ENCODE measurements at places on chromosomes 3 and 15.

GRCh38 chr3:134860141-134860540 is 65.1 kb downstream of the EPHB1 start:
- peak; percentile 1 for DNase-seq

DNA sequence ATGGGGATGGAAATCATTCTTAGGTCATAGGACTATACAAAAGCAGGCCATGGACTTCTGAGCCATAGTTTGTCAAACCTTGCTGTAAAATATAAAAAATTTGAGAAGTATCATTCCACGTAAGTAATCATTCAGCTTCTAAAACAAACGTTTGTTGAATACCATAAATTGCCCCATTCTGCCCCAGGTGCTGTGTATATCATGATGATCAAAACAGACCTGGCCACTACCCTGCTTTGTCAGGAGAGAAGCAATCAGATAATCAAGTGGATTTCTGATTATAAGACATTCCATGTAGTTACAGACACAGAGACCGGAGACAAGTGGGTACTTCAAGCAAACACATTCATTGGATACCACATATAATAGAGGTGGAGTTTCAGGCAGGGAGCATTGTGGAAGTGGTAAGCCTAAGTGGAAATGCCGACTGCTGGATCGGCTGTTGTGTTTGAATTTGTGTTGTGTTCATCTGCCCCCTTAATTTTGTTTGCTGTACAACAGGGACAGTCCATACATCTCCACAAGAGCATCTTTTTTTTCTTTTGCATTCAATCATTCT is 61.7 kb downstream of the TGFBR2 start:
- no peak for DNase-seq

DNA sequence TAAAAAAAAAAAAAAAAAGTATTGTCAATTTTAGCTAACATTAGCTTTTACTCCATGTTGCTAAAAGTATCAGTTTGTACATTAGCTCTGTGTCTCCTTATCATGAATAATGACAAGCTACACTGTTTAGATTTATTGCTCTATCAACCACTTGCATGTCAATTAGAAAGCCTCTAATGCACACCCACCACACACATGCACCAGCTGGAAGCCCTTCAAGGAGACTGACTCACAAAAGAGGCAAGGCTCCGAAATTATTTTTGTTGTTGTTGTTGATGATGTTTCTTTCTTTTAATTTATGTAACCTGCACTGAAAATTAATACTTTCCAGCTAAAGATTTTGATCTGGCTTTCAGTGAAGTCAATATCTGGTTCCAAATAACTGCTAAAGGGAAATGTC is 71.5 kb downstream of the ETFA start:
- no peak for DNase-seq

DNA sequence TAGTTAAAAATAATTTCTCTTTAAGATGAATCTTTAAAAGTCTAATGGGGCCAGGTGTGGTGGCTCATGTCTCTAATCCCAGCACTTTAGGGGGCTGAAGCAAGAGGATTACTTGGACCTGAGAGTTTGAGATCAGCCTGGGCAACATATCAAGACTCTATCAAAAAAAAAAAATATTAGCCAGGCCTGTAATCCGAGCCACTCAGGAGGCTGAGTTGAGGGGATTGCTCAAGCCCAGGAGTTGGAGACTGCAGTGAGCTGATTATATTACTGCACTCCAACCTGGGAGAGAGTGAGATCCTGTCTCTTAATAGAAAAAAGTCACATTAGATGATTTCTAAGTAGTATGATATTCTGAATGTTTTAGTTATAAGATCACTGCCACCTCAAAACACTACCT is 322.0 kb upstream of the MANF start:
- no peak for DNase-seq

- DNase-seq, result peak; percentile 62
Measured at GRCh38 chr15:45187894-45188830, at the start of gene SHF. Gene SHF, minus strand, starts transcription at chr15:45187966. Its CDS starts 15 bp downstream, at chr15:45187951.

- no peak for DNase-seq
Measured at GRCh38 chr3:10753964-10754363, 62.1 kb upstream of the SLC6A11 start.

DNA sequence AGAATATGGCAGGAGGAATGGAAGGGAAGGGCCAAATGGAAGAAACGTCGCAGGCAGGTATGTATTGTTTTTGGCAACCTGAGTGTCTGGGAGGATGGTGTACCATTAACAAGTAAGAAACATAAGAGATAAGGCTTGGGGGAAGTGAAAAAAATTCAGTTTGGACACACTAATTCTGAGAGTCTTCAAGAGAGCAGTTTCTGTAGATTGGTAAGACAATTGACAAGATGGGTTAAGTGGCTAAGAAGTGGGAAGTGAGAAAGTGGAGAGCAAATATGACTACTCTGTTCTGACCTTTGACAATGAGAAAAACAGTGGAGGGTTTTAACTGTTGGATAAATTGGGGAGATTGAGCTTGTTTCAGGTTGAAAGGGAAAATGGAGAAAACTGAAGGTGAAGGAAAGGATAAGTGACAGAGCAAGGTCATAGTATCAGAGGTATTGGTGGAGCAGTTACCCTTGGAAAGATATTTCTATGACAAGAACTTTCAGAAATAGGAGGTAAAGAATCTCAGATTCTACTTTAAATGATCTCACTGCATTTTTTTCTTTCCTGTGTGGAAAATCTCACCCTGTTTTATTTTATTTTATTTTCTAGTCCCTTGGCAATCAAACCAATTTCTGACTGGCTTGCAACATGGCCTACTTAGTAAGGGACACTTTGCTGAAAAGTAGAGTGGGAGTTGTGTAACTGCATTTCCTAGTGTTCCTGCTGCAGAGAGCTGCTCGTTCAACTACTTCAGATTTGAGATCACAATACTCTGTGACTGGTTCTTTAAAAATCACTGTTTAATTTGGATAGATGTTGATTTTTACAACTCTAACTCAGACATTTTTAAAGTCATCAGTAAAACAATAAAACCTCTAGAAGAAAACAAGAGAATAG is 23.1 kb upstream of the GABPB1 start:
- no peak for DNase-seq

GRCh38 chr15:25055356-25056068 is 100.7 kb downstream of the SNRPN start:
- DNase-seq, result peak; percentile 27

GRCh38 chr3:79872483-79872882 is 104.7 kb upstream of the ROBO1 start:
- no peak for DNase-seq

GRCh38 chr15:79440355-79440908 is 8.3 kb downstream of the MINAR1 start:
- DNase-seq, result no peak

DNA sequence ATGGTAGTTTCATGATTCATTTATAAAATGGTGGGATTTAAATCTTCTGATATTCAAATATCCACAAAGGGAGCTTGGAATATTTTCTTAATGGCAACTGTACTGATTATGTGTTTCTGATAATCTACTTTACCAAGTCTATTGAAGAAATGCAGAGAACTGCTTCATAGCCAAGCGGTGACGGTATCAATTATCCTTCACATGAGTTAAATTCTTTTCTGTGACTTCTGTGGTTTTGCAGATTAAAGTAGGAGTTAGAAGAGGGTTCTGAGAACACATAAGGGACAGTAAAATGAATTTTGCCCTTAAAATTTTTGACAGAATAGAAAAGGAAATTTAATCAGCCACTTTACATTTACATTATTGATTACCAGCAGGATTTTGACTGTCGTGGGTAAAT is 563.2 kb downstream of the GBE1 start:
- DNase-seq, result no peak

- no peak for DNase-seq
Measured at GRCh38 chr15:32818758-32819447, 101.1 kb downstream of the GREM1 start.

- no peak for DNase-seq
Measured at GRCh38 chr15:68149059-68149458, 56.1 kb downstream of the CALML4 start.

DNA sequence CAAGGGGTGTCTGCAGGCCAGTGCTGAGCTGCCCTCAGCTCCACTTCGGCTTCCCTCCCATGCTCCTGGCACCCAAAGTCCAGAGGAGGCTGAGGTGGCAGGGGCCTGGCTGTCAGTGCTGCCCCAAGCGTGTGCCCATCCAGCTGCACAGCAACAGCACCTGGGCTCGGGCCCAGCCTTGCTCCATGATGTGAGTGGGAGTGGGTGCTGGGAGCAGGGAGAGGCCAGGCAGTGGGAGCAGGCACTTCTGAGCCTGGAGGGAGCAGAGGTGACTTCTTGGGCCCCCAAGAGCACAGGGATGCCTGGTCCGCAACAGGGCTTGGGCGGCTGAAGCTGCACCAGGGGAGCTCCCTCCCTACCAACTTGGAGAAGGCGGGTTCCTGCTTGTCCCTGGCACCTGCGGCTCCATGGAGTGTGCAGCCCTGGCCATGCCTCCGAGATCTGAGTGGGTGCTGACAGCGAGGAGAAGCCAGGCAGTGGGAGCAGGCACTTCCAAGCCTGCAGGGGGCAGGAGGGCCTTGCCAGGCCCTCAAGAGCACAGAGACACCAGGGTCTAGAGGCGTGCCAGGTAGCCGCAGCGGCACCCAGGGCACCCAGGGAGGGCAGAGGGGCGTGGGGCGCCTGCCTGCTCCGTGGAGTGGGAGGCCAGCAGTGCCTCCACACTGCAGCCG is 366.7 kb upstream of the SGO1 start:
- DNase-seq, result no peak

- DNase-seq, result no peak
Measured at GRCh38 chr15:78320183-78320582, 20.0 kb upstream of the CRABP1 start.

GRCh38 chr3:106965307-106965706 is 411.9 kb upstream of the CCDC54 start:
- no peak for DNase-seq

- DNase-seq, result peak; percentile 3
Measured at GRCh38 chr3:119600732-119601131, 3.0 kb downstream of the PLA1A start.

DNA sequence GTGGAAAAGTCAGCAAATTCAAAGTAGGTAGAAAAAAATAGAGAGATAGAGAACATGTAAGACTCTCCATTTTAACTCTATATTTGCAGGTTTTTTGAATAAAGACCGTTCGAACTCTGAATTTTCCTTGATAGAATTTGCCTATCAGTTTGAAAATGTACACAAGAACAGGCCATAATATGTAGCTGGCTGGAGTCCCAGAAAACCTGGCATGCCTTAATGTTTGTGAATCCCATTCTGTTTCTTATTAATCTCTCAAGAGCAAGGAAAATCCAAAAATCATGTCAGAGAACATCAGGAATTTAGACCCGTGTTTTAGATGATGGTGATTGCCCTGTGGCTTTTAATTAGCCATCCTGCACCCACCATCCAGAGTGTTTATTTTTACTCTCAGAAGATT is 7.2 kb upstream of the CFAP161 start:
- DNase-seq, result no peak

DNA sequence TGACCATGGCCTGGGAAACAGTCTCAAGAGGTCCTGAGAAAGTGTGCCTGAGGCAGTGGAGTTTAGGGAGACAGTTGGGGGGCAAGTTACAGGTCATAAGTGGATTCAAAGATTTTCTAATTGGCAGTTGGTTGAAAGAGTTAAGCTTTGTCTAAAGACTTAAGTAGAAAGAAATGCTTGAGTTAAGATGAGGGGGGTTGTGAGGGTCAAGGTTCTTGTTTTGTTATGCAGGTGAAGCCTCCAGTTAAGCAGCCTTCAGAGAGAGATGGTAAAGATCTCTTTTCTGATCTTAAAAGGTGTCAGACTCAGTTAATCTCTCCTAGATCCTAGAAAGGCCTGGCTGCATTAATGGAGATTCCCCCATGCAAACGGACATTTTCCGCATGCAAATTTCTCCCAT is 356.3 kb upstream of the C2CD4B start:
- DNase-seq, result no peak

- DNase-seq, result no peak
Measured at GRCh38 chr3:197775317-197775716, 15.7 kb upstream of the LRCH3 start.

DNA sequence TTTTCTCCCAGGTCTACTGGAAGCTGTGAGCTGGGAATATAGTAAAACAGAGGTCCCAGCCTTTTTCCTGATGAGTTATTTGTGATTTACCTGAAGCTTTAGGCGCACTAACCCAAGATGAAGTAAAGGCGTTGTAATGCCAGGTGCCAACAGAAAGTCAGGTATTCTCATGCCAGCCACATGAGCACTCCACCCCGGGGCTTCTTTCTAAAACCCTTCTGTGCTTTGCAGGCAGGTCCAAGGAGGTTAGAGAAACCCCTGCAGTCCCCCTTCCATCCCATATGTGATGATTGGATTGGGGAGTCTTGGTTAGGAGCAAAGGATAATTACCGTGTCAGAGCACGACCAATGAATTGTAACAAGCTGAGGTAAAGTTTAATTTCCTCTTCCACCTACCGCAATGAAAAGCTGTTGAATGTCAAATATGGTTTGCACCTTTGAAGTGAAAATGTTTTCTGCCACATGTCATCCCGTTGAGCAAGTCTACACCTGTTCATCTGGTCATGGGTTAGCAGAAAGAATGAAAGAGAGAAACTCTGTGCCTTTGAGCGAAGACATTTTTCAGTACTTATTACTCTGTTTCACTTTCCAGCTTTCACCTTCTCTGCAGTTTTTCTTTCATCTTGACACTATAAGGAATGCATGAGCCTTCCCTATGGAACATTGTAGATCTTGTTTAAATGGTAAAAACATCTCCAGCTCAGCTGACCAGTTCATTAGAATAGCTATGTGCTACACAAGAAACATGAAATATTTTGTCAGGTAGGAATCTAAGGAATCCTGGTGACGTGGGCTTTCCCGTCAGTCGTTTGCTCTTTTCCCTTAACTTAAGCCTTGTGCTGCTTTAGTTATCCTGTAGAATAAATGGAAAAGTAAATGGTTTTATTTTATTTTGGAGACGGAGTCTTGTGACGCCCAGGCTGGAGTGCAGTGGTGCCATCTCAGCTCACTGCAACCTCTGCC is 204.6 kb upstream of the IL12A start:
- no peak for DNase-seq

DNA sequence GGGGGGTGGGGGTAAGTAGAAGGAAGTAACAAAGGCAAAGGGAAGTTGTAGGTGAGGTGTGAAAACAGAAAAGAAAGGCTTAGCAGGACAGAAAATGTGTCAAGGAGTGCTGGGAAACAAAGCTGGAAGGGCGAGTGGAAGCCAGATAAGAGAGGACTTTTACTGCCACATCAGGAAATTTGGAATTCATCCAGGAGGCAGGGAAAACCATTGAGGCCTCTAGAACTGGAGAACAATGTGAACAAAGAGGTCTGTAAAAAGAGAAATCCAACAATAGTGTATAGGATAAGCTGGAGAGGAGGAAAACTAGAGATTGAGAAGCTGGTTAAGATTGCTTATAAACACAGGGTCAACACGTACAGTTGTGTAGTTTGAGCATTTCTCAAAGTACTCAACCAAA is 116.6 kb downstream of the NTRK3 start:
- DNase-seq, result no peak

- no peak for DNase-seq
Measured at GRCh38 chr3:126025116-126025729, 56.2 kb downstream of the ROPN1B start.

DNA sequence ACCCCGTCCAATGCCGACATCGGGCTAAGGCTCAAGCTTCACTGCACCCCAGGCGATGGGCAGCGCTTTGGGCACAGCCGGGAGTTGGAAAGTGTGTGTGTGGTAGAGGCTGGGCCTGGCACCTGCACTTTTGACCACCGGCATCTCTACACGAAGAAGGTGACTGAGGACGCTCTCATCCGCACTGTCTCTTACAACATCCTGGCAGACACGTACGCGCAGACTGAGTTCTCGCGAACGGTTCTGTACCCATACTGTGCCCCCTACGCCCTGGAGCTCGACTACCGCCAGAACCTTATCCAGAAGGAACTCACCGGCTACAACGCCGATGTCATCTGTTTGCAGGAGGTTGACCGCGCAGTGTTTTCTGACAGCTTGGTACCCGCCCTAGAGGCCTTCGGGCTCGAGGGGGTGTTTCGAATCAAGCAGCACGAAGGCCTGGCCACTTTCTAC is 1.0 kb downstream of the PDE12 start:
- no peak for DNase-seq
